Stimulated activated CD4-positive, alpha-beta T cell treated with anti-CD3 and anti-CD28 coated beads, Interleukin-1b, Interleukin-23, amount 100 ng/mL, for 1 hour (primary cell): ENCODE measurements at places on chromosomes 2 and 18.

- no peak for DNase-seq
Measured at GRCh38 chr2:239359196-239359912, 41.5 kb downstream of the HDAC4 start.

GRCh38 chr2:26672818-26673393 lies 19.6 kb upstream of the KCNK3 start:
- DNase-seq: no peak

DNA sequence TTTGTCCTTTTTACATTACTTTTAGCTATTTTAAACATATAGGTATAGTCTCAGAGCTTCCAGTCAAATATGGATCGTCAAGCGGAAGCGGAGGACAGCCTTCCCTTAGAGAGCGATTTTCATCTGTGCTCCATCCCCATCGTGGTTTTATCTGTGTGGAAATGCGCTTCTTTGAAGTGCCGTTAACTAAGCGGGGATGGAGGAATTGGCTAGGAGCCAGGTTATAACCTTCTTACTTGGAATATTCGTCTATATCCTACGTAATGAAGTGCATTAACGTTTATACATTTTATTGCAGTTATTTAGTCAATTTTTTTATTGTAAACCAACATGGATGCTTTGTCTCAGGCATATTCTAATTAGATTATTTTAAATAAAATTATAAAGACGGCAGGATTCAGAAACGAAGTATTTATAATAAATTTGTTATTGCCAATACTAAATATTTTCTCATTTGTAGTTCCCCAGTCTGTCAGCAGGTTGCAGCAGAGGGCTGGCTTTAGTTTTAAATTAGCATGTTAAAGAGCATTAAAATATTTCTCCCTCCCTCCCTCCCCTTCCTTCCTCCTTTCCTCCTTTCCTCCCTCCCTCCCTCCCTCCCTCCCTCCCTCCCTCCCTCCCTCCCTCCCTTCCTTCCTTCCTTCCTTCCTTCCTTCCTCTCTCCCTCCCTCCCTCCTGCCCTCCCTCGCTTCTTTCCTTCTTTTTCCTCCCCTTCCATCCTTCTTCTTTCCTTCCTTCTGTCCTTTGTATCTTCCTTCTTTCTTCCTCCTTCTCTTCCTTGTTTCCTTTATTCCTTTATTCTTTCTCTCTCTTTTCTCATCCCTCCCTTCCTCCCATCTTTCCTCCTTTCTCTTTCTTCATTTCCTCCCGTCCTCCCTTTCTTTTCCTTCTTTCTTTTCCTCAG lies 80.6 kb upstream of the DOCK10 start:
- peak; percentile 24 for DNase-seq

DNA sequence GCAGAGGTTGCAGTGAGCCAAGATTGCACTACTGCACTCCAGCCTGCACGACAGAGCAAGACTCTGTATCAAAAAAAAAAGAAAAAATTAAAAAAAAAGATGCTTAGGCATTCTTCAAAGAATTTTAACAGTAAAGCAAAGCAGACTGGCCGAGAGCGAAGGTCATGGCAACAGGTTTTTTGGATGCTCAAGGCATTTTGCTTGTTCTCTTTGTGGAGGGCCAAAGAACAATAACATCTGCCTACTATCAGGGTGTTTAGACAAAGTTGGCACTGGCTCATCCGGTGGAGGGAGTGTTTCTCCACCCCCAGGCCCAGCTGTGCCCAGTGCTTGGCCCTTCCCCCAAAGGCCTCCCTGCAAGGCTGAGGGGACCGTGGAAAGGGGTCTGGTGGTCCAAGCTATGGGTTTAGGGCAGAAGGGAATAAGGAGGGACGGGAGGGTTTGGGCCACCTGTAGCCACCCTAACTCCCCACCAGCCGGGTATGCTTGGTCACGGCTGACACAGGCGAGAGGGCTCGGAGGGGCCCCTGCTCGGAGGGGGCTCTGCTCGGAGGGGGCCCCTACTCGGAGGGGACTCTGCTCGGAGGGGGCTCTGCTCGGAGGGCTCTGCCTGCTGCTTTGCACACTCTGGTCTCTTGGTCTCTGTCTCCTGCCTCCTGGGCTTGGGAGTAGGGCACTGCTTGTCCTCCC lies 26.7 kb upstream of the ALLC start:
- DNase-seq: no peak

GRCh38 chr2:31241625-31242270 lies 7.8 kb downstream of the EHD3 start:
- no peak for DNase-seq

DNA sequence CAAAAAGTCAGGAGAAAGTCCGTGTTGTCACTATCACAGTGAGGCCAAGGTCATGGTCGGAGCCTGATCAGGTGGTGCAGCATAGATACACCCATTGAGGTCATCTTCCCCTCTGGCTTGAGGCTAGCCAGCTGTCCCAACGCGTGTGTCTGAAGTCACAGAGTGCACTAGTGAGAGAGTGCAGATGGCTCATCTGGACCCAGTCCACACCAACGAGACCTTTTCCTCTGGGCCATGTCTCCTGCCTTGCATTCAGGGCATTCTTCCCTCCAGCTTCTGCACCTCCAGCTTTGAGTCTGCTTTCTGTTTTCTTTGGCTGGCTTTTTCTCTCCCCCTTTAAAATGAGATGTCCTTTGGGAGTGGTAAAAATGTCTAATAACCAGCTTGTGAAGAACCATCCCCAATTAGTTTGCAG lies 146.9 kb downstream of the TDRD15 start:
- DNase-seq: no peak

- DNase-seq: no peak
Measured at GRCh38 chr2:161371869-161372268, 44.2 kb upstream of the TBR1 start.
